Right cardiac atrium (tissue), 5 donors: ENCODE measurements at places on chromosomes 3 and 15.

GRCh38 chr15:20106026-20106425, 435.6 kb downstream of the GOLGA6L6 start:
- DNase-seq = peak; percentile 72

DNA sequence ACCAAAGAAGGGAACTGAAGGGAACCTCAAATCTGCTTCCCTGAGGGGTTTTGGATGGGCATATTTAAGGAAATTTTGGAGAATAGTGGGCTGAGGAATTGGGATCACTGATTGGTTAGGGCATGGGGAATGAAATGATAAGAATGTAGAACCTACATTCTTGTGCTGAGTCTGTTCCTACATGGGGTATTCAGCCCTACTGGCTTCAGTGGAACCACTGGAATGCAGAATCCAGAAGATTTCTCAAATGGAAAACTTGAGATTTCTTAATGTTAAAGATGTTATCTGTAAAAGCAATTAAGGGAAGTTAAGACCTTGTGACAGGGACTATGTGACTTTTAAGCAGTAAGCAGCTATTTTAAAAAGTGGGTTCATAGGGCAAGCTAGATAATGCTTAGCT, 1062.4 kb downstream of the AGBL1 start:
- DNase-seq = no peak

DNA sequence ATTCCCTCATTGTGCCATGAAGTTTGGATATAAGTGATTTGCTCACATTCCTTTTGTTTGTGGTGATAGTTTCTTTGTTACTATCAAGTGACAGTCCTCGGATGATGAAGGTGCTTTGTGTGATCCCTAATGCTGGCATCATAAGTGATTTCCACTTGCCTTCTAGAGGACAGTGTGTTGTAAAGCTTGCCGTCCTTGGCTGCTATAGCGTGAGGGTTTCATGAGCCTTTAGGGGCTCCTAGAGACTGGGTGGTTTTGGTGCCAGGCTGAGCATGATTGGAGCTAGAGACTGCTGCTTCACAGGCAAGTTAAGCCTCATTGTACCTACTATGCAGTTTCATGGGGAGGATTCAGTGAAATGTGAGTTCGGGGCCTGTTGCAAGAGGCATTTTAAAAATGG, 12.4 kb downstream of the SNRK start:
- DNase-seq = no peak

- peak; percentile 94 for DNase-seq
Measured at GRCh38 chr15:78540141-78540870, at the start of gene PSMA4. Gene PSMA4 (plus strand): TSS chr15:78540444. CDS start chr15:78541928, 1,484 bp downstream.

GRCh38 chr3:46946416-46946815, 30.1 kb downstream of the CCDC12 start:
- peak; percentile 34 for DNase-seq

DNA sequence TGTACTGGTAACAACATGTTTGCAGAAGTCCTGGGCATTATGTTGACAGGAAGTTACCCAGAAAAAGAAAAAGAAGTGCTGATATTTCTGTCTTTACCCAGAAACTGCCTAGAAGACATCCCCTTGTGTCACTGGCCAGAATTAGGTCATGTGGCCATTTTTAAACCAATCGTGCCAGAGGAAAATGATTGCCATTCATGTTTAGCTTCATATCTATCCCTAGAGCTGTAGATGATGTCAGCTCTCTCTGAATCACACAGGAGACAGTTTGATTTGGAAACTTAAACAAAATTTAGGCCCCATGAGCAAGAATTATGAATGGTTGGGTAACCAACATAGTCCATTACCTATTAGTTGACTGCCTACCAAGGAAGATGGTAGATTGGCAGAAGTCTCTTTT, 8.9 kb upstream of the PLOD2 start:
- no peak for DNase-seq

DNA sequence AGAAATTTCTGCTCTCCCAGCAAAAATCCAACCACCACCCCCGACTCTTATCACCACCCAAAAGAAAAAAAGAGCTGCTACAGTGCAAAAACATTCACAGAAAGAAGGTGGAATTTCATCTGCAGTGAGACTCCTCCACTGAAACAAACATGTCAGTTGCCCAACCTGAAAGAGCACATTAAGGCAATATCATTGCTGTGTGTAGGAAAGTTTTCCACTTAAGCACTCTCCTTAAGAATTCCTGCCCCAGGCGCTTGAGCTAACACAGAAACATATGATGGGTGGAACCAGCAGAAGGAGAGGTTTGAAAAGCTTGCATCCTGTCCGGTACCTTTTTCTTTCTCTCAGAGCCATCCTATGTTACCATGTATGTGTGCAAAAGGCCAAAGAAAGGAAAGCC, 200.8 kb upstream of the GADL1 start:
- no peak for DNase-seq

DNA sequence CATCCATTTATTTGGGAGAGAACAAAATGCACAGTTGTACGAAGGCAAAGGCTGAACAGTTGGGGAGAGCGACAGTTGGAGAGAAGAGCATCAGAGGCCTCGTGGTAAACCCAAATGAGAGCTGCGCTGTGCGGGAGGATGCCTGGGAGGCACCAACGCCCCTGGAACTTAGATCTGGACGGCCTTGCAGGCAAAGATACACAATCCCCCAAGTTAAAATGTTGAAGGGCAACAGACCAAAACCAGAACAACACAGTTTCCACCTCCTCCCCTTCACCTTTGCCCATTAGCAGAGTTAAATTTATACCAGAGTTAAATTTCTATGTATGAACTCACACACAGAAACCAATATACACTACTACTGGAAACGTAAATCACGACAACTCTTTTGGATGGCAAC, 339.6 kb downstream of the RORA start:
- no peak for DNase-seq

GRCh38 chr3:26840272-26840870, 217.8 kb downstream of the LRRC3B start:
- DNase-seq = no peak

GRCh38 chr15:50531766-50532165, 14.7 kb downstream of the USP50 start:
- no peak for DNase-seq

GRCh38 chr3:192957441-192958021, 39.9 kb upstream of the MB21D2 start:
- DNase-seq = peak; percentile 68

GRCh38 chr3:126053949-126054569, 29.9 kb downstream of the SLC41A3 start:
- no peak for DNase-seq

GRCh38 chr3:9019259-9019961, 56.1 kb upstream of the RAD18 start:
- DNase-seq = no peak

- DNase-seq = no peak
Measured at GRCh38 chr3:24487325-24488262, 7.1 kb downstream of the THRB start.

DNA sequence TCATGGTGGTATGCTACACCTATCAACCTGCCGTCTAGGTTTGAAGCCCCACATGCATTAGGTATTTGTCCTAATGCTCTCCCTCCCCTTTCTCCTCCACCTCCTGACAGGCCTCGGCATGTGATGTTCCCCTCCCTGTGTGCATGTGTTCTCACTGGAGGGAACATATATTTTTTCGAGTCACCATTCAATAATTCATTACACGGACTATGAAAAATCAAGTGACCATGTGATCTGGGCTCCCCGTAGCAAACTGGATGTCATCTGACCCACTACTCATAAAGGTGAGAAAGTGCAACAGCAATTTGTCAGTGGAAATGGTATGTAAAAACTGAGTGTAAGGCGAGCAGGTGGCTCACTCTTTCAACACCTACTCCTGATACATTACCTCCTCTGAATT, 224.3 kb upstream of the RASGRP1 start:
- DNase-seq = no peak

DNA sequence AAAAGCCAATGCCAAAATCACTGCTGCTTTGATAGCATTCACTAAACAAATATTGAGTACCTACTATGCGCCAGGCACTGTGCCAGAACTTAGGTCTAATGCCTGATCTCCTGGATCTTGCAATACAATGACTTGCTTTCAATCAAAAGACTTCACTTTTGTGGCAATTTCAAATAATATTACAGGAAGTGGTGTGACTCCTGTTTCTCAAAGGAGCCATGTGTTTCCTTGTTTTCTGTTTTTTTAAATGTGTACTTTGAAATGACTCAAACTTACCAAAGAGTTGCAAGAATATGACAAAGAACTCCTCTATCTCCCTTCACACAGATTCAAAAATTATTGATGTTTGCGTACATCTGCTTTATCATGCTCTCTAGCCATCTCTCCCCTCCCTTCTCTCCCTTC, 18.3 kb downstream of the OSBPL10 start:
- no peak for DNase-seq

- no peak for DNase-seq
Measured at GRCh38 chr15:91302588-91303439, 202.8 kb downstream of the SV2B start.

DNA sequence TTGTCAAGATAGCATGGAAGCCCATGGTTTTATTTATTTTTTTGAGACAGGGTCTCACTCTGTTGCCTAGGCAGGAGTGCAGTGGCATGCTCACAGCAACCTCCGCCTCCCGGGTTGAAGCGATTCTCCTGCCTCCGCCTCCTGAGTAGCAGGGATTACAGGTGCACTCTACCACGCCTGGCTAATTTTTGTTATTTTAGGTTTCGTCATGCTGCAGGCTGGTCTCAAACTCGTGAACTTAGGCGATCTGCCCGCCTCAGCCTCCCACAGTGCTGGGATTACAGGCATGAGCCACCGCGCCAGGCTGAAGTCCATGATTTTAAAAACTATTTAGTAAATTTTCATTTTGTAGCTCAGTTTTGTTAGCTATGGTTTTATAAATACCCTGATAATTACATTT, 2.7 kb upstream of the ACTR8 start:
- no peak for DNase-seq

- DNase-seq = no peak
Measured at GRCh38 chr15:93067649-93068085, 21.3 kb downstream of the RGMA start.

GRCh38 chr3:50221051-50221410, 15.0 kb upstream of the GNAI2 start:
- no peak for DNase-seq

DNA sequence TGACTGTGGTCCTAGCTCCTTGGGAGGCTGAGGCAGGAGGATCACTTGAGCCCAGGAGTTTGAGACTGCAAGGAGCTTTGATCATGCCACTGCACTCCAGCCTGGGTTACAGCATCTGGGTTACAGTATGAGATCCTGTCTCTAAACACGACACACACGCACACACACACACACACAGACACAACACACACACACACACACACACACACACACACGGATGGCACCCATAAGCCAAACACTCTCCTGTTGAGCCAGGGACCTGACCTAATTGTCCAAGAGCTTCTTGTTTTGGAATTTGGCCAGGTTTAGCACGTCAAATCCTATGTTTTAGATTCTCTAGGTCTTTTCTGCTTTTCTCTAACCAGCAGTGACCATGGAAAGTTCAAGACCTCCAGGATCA, 26.8 kb downstream of the EID1 start:
- no peak for DNase-seq

DNA sequence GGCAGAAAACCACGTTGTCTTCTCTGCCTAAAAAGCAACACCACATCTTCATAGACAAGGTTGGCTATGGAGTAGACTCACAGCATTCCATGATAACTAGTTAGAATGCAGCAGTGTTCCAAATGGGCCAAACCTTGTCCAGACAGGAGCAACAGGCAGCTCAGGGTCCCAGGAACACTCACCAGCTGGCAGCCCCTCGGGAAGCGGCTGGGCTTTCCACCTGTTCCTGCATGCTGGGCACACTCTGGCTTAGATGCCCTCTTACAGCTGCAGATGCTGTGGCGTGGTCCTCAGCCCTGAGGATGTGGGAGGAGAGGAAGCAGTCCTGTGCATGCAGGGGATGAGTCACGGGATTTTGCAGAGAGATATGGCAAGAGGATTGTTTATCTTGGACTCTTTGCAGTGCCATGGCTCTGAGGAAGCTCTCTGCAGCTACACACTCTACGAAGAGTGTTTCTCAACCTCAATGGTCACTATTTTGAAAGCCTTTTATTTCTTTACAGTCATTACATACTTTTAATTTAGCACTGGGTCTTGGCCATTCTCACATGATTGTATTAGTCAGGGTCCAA, 11.3 kb downstream of the NRROS start:
- DNase-seq = peak; percentile 61

GRCh38 chr3:153284282-153284938, 122.4 kb downstream of the RAP2B start:
- peak; percentile 56 for DNase-seq

DNA sequence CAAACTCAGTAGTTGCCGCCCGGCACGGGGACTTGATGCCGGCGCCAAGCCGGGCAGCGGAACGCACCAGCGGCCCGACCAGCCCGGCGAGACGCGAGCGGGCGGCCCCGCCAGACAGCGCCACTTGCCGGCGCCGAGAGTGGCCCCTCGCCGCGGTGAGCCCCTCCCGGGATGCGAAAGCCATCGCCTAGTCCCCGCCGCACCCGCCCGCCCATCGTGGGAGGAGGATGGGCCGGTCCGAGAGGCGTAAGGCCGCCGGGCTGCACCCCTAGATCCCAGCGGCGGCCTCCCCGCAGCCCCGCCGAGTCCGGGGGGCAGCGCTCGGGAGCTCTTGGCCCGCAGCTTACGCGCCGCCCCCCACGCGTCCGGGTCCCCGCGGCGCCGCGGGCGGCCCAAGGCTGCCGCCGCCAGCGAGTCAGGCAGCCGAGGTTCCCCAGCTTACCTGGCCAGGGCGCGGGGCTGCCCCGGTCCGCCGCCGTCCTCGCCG, 609 bp downstream of the GOLGA8A start:
- peak; percentile 80 for DNase-seq

- DNase-seq = peak; percentile 81
Measured at GRCh38 chr3:71875461-71875947, 90.6 kb upstream of the PROK2 start.

DNA sequence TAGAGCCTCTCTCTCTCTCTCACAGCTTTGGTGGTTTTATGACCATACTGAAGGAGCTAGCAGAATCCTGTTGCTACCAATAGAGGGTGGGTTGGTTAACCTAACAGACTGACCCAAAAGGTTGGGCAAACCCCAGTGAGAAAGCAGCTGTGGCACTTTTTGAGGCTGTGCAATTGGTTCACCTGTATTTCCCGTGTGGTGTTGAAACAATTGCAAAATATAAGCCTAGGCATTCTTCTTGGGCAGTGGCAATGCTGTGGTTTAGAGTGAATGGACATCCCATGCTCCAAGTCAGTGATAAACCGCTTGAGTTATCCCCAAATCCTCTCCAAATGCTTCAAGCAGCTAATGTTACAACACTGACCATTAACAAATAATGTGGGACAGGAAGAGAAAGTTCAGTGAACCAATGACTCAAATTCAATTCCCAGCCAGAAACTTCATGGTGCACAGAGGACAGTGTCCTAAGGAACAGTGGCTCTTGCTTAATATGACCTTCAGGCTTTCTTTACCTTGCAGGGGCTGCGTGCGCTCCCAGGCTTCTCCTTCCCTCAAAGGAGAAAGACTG, 261.9 kb upstream of the ICE2 start:
- DNase-seq = no peak

GRCh38 chr15:50249704-50250103, 15.8 kb downstream of the HDC start:
- no peak for DNase-seq

- no peak for DNase-seq
Measured at GRCh38 chr3:100048248-100048647, 66.1 kb downstream of the FILIP1L start.
